Cardiac atrium fibroblast (primary cell): ENCODE measurements at places on chromosomes 12 and 14. TPM values are rescaled to one million over a fixed set of nuclear protein-coding genes. Genes with fewer than 3 reads are reported as not detected.

CRACR2A gene
- total RNA-seq, result 3.4 and 4.2 TPM in 2 replicates

TMCC3 gene
- 0.36 and 1.1 TPM in 2 replicates for total RNA-seq

CD27 gene
- not detected in 2 replicates for total RNA-seq

CPNE6 gene
- not detected in 2 replicates for total RNA-seq

SLC25A47 gene
- not detected in 2 replicates for total RNA-seq

DDN gene
- 0.32 TPM in 1 of 2 replicates, not detected in the other for total RNA-seq
